ENCODE measurements at places on chromosomes 7 and 10. TPM values are rescaled to one million over a fixed set of nuclear protein-coding genes. Genes with fewer than 3 reads are reported as not detected.

DNA sequence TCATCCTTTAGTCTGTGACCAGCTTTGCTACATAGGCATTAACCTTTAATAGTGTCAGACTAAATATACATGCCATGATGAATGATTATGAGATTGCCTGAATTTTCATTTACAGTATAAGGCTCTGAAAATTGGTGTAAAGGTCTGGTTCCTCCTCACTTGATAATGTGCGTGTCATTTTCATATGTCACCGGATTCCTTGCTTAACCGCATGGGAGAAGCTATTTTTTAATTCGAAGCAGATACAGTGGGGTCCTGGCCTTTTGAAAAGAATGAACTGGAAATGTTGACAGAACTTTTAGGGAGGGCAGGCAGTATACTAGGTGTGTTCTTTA is 192.4 kb upstream of the SH2B2 start:
- no peak for DNase-seq

- peak; percentile 95 for DNase-seq
Observed at GRCh38 chr7:105776068-105776790, 100.2 kb downstream of the ATXN7L1 start.

The GARIN1A gene
- total RNA-seq, result 0.68 TPM

The PILRA gene
- total RNA-seq, result 0.18 TPM

The CUEDC2 gene
- total RNA-seq, result 50.7 TPM

- no peak for DNase-seq
Observed at GRCh38 chr7:50660040-50660829, 95.0 kb upstream of the DDC start.

GRCh38 chr7:1853986-1854865 is 184.1 kb downstream of the ELFN1 start:
- DNase-seq, result no peak

GRCh38 chr10:99233689-99234037 is 2.0 kb downstream of the HPSE2 start:
- no peak for DNase-seq

- DNase-seq, result peak; percentile 54
Observed at GRCh38 chr10:58531084-58531695, 18.5 kb downstream of the BICC1 start.

The SERPINE1 gene
- 25.6 TPM for total RNA-seq

The CAV1 gene
- total RNA-seq, result 154 TPM

DNA sequence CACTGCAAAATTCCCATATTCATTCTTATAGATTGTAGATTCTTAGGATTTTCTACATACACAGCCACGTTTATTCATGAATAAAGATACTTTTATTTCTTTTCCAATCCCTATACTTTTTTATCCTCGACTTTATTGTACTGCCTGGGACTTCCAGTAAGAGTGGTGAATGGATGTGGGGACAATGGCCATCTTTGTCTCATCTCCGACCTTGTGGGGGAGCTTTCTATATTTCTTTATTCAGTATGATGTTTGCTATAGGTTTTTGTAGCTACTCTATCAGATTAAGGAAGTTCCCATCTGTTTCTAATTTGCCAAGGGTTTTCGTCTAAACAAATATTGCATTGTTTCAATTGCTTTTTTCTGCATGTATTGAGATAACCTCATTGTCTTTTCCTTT is 184.3 kb downstream of the FOXP2 start:
- no peak for DNase-seq

GRCh38 chr7:34662058-34662708 is 4.2 kb downstream of the NPSR1 start:
- DNase-seq, result no peak

GRCh38 chr7:73674468-73675124 is 7.0 kb downstream of the VPS37D start:
- DNase-seq, result no peak

The FASTK gene
- 104 TPM for total RNA-seq

DNA sequence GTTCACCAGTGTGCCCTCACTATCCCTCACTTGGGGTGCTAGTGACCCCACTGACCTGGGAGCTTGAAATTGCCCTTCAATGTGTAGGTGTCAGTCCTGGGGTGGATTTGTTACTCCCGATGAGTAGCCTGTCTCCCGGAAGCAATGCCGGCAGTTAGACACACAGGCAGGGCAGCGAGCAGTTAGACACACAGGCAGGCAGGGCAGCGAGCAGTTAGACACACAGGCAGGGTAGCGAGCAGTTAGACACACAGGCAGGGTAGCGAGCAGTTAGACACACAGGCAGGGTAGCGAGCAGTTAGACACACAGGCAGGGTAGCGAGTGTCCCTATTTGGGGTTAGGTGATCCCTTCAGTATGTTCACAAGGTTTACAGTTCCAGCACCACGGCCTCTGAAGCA is 44.0 kb downstream of the VWA2 start:
- DNase-seq, result no peak

- no peak for DNase-seq
Observed at GRCh38 chr7:46468753-46469356, 547.8 kb upstream of the IGFBP3 start.

DNA sequence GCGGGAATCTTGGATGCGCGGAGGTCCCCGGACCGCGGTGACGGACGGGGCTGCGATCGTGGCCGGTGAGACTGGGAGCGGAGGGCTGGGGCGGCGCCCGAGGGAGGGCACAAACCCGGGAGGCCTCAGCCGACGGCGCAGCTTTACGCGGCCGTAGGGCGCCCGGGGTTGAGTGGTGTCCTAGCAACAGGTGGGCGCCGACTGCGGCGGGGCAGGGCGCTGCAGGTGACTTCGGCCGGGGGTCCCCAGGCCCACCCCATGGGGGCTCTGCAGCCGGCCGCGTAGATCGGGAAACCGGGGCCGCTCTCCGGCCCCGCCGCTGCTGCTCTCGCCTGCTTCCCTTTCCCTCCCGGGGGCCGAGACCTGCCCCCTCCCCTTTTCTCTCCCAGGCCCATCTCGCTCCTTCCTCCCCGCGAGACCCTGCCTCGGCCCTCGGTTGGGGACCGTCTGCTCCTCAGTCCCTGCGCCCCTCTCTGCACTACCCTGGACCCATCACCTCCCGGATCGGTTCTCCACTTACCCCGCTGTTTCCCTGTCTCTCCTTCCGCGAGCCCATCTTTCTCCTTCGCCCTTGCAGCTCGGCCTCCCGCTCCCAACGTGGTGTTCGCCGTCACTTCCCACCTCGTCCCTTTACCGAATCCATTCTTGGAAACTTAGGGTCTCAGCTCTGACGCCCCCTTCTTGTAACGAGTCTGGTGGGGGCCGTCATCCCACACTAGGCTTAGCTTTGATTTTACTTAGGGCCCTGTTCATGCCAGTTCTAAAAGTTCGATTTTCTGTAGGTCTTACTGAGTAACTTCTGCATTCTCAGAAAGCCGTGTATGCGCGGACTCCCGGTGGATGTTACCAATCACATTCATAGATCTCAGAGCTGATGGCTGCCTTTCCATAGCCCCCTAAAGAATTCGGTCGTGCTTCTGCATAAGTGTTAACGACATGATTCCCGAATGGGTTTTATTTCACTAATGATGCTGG is 18.5 kb upstream of the ACBD5 start:
- no peak for DNase-seq

The PODXL gene
- 5.5 TPM for total RNA-seq

The TFR2 gene
- total RNA-seq, result not detected

- no peak for DNase-seq
Observed at GRCh38 chr7:132930881-132931280, 151.0 kb downstream of the CHCHD3 start.

GRCh38 chr10:30865141-30865926 is 166.3 kb downstream of the ZNF438 start:
- DNase-seq, result no peak

The PRLHR gene
- not detected for total RNA-seq

- no peak for DNase-seq
Observed at GRCh38 chr10:116136261-116136660, 136.7 kb downstream of the GFRA1 start.

The LIPF gene
- total RNA-seq, result not detected

The TET1 gene
- 1.9 TPM for total RNA-seq

- DNase-seq, result peak; percentile 78
Observed at GRCh38 chr10:102642736-102643335, 1.4 kb upstream of the TRIM8 start.

The NEUROD6 gene
- not detected for total RNA-seq

The TLX1 gene
- not detected for total RNA-seq

The SYT15 gene
- total RNA-seq, result 5.2 TPM

The TWIST1 gene
- total RNA-seq, result 49.5 TPM

The MORN4 gene
- 6.8 TPM for total RNA-seq

The GPR15LG gene
- total RNA-seq, result not detected

DNA sequence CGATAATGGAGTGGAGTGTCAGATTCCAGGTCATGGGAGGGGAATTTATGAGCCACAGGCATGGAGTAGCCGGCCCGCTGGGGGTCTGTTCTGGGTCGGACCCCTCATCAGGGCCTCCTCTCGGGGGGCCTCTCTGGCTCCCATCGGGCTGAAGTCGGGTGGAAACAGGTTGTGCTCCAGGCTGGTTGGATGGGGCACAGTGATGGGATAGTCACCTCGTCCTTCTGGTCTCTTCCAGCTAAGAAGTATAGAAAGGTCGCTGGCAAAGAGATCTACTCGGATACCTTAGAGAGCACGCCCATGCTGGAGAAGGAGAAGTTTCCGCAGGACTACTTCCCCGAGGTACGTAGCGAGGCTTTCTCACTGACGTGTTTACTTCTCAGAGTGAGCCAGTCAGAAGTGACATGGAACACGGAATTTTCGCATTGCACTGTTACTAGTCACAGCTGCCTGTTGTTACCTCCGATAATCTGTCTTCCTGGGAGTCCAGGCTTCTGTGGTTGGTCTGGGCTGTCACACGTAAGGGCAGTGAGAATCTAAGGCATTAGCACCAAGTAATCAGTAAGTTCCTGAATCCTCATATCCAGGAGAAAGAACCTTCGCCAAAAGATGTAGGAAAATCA is 88.3 kb downstream of the NKX6-2 start:
- DNase-seq, result no peak
